Fibroblast of the aortic adventitia (primary cell): ENCODE measurements at places on chromosomes 1 and 21. TPM values are rescaled to one million over a fixed set of nuclear protein-coding genes. Genes with fewer than 3 reads are reported as not detected.

DNA sequence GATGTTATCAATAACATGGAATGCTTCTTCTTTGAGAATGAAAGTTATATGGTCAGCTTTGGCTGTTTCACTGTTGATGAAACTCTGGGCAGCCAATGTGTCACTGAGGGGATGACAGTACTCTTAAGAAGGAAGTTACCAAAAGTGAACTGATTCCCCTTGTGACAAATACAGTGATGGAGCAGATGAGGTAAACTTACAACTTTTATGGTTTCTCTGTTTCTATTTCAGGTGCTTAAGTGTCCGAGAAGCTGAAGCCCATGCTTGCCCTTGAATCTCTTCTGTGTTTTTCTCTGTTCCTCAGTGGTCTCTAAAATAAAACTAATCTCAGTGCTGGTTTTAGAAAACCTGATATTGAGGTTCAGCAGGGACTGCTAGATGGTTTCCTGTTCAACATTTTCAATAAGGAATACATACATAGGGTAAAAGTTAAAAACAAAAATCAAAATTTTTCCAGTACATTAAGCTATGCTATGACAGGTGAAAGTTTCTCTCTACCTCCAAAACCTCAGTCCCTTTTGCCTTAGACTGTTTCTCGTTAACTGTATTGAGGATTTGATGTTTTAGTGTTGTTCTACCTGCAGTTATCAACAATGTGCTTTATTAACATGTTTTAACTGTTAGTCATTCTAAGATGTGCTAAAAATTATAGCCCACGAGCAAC, 454.4 kb upstream of the ADGRL4 start:
- no peak for DNase-seq

Gene OR2T29
- total RNA-seq: not detected in 2 replicates

Gene ERVH48-1
- total RNA-seq: 0.74 TPM in 1 of 2 replicates, not detected in the other

Gene IFNGR2
- total RNA-seq: 10.6 and 64.2 TPM in 2 replicates

DNA sequence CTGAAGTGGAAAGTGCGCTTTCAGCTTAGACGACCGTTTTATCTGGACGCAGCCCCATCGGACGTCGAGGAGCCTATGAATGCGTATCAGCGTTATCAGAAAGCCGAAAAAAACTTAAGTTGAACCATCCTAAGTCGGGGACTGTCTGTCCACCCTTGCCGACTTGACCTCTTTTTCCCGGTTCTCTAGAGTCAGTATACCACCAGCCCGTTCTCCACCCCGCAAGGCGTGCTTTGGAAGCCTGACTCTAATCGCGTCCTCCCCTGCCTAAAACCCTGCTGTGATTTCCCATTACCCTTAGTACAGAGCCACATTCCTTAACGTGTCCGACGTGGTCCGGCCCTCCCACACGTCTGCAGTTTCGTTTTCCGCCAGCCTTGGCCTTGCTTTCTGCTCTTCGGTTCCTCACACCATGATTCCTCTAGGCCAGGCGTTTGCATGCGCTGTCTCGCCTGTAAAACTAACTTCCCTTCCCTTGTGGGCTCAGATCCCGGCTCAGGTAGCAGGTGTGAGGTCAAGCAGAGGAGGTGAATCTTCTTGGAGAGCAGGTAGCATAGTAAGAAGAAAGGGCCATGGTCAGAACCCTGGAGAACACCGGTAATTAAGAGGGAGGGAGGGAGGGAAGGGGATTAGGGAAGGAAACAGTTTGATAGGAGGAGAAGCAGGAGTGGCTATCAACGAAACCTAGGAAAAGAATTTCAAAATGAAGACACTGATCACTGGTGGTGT, 865 bp downstream of the ADPRS start:
- DNase-seq: peak; percentile 55

DNA sequence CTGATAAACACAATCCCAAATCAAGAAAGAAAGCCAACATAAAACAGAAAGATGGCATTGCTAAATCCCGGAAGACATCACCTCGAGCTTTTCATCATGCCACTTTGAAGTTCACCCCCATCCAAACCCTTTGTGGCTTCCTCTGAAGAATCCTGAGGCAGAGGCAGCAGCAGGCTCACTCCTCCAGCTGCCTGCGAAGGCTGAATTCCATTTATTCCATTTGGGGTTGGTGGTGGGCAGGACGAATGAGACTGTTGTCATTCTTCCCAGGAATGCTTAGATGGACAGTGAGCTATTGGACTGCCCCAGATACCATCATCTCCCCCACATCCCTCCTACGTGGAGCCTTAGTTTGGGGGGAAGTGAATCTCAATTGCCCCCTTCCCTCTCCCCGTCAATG, 437.5 kb downstream of the SMYD3 start:
- no peak for DNase-seq

GRCh38 chr1:188270497-188270896, 1441.7 kb downstream of the PLA2G4A start:
- no peak for DNase-seq

Gene KCNJ15
- 0.36 TPM in 1 of 2 replicates, not detected in the other for total RNA-seq

Gene TMEM200B
- total RNA-seq: 9.5 and 24.9 TPM in 2 replicates

Gene CFH
- 105 and 517 TPM in 2 replicates for total RNA-seq

- DNase-seq: no peak
Measured at GRCh38 chr1:181768930-181769280, 285.6 kb downstream of the CACNA1E start.

Gene MTFR1L
- total RNA-seq: 44.6 and 164 TPM in 2 replicates

DNA sequence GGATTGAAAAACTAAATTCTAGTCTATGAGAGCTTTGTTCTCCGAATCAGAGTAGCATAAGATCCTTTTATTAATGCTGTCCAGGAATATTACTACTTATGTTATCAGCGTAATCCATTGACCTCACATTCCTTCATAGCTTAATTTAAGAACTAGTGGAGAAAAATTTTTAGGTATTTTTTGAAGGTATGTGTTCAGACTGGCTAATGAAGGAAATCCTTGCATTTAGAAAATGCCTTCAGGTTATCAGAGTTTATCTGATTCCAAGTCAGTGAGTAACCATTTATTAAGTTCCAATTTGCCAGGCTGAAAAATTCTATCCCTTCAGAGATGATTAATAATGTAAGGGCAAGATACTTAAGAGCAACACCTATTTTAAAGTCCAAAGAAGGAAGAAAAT, 338.2 kb upstream of the B3GALT2 start:
- no peak for DNase-seq

- DNase-seq: peak; percentile 78
Measured at GRCh38 chr21:32515874-32516273, 69.4 kb downstream of the TCP10L start.

DNA sequence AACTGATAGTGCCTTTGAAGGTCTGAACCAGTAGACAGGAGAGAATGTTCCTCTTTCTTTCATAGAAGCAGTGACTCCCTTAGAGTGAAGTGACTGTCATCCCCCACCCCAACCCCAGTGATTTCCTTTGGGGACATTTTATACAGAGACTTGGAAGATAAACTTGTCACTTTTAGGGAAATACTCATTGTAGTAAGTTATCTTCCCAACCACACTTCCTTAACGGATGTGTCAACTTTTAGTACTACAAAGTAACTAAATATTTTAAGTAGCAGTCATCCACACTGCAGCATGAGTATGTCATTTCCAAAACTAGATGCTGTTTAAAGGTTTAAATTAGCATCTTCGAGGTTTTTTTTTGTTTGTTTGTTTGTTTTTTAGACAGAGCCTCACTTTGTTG, 13.7 kb downstream of the LRRC8B start:
- no peak for DNase-seq

GRCh38 chr1:59214248-59215208, 82.4 kb upstream of the FGGY start:
- DNase-seq: no peak

Gene GBP7
- not detected in 2 replicates for total RNA-seq

Gene PROK1
- not detected in 2 replicates for total RNA-seq

Gene PWP2
- 0.98 and 4.0 TPM in 2 replicates for total RNA-seq

- DNase-seq: peak; percentile 50
Measured at GRCh38 chr1:82586473-82586872, 785.7 kb downstream of the ADGRL2 start.

DNA sequence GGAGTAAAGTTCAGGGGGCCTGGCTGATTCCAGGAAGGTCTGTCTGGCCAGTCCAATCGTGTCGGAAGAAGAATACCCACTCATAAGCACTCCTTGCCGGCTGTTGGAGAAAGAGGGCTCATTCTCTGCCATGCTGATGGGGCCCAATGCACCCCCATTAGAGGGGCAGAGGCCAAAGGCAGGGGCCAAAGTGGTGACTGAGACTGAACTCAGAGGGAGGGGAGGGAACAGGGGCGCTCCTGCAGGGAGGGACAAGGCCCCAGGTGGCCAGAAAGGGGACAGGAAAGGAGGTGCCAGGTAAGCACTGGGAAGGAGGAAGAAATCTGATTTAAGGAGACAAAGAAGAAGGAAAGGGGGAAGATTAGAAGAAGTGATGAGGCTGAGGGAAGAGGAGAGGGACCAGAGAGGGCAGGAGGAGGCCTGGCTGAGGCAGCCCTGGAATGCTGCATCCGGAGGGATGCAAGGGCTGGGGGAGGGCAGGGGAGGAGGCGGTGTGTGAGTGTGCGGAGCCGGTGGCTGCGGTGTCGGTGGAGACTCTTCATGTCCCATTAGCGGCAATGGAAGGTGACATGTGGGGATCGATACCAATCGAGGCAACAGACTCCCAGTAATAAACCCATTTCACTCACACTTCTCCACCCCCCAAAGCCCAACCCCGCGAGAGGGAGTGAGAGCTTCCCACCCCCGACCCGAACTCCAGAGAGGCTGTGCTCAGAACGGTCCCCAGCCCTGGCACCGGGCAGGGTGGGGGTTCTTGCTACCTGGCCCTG, 12.0 kb upstream of the ETV3L start:
- no peak for DNase-seq

DNA sequence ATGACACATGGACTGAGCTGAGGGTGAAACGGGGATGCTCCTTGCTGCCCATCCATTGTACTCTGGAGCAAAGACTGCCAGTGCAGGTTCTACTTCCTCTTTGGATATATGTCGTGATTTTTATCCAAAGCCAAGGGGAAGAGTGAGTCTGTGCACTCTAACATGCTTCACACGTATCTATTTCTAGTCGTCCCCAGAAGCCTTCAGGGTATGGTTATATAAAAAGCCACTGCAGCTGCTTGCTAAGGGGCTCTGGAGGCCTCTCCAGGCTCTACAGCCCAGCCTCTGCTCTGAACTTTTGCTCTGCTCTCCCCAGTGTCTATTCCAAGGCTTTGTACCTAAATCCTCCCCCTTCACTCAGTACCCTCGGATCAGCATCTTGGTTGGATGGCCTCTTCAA, 20.1 kb downstream of the PAFAH2 start:
- DNase-seq: no peak

DNA sequence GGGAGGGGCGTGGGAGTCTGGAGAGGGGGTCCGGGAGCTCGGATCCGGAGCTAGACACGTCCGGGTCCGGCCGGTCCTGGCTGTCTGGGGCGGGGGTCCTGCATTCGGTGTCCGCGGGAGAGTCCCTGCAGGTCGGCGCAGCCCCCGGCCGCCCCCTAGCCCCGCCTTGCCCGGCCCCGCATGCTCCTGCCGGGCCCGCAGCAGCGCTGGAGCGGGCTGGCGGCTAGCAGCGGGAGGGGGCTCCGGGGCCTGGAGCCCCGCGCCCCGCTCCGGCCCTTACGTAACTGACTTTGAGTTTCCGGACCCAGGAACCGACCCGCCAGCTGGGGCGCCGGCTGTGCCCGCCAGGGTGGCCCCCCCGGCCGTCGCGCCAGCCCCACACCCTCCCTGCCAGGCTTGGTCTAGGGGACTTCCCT, 26.9 kb upstream of the EPB41 start:
- no peak for DNase-seq

Gene FCMR
- not detected in 2 replicates for total RNA-seq

- peak; percentile 57 for DNase-seq
Measured at GRCh38 chr1:186093437-186093836, 281.6 kb downstream of the TPR start.

- DNase-seq: no peak
Measured at GRCh38 chr1:158140764-158141192, 39.9 kb upstream of the CD1D start.

DNA sequence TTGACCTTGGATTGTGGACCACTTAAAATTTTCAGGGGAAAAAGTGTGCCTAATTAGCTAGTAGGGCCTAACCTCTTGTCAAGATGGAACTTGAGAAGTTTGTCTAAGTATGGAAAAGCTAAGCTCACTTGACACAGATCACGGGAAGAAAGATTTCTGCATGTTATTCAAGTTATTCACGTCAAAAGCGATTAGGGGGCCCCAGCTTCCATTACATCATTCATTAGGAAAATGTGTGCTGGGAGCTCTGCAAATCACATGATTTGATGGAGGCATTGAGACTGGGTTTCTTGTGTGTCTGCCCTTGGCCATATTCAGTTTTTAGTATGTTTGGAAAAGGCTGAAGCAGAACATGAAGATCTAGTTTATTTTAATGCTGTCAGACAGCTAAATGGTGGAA, 15.5 kb upstream of the POGZ start:
- DNase-seq: no peak

DNA sequence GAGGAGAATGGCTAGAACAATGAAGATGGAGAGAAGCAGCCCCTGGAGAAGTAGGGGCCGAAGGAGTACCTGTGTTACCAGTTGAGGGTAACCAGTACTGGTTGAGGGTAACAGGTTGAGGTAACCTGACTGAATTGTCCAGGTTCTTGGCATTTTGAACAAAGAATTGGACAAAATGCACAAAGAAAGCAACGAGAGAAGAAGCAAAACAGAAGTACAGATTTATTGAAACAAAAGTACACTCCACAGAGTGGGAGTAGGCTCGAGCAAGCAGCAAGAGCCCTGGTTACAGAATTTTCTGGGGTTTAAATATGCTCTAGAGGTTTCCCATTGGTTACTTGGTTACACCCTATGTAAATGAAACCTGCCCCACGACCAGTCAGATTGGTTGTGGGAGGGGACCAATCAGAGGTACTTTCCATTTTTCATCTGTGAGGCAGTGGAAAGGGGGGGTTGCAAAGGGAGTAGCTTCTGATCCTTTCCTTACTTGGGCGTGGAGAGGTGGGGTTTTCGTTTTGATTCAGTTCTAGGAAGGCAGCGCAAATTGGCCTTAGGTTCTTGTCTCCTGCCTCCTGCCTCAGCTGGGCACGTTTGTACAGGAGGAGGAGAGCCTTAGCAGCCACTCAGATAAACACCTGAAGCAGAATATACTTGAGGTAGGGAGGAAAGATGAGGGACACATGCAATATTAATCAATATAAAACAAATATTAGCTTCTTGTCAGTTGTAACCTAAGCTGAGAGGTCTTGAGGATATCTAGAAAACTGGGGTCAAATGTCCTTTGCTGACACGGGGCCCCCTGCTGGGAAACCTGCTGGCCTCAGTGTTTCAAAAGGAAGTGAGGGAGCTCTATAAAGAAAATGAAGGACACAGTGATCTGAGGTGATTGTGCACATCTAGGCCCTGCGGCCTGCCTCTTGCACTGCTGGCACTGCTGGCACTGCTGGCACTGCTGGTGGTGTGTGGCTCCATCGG, 14.3 kb upstream of the LSM10 start:
- peak; percentile 31 for DNase-seq

DNA sequence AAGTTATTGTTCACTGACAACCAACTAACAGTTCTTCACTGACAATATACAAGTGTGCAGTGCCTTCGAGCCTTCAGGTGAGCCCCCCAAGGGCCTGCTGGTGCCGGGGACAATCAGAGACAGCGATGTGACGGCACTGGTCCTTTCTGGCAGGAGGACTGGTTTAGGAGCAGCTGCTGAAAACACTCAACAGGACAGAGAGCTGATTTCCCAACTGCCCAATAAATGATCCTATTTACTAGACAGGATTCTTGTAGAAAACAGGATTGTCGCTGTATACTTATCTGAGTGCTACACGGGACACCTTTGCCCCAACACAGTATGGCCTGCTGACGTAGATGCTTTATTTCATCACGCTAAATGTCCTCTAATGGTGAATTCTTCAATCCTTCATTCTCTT, 65.4 kb downstream of the TP53BP2 start:
- no peak for DNase-seq
